ENCODE measurements at places on chromosomes 11 and 22.
A peak's percentile ranks its signal among the peaks of the same experiment; 100 is the strongest.

DNA sequence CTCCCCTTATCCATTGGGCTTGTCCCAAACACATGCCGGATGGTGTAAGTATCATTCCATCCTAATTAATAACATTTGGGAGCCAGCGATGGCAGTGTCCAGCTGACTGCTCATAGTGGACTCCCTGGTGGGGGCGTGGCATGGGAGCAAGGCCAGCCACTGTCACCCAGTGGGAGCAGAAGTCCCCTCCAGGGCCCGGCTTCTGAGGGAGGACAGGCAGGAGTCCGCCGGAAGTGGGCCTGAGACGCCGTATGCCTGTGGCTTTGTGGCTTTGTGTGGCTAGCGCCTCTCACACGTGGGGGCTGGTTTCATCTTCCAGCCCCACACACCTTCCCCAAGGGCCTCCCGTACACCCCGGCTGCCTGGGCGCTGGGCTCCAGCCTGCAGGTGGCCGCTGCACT is 124.5 kb downstream of the KCNQ1 start:
- DNase-seq = no peak

- DNase-seq = no peak
Observed at GRCh38 chr11:14578541-14578956, 58.4 kb upstream of the PSMA1 start.

DNA sequence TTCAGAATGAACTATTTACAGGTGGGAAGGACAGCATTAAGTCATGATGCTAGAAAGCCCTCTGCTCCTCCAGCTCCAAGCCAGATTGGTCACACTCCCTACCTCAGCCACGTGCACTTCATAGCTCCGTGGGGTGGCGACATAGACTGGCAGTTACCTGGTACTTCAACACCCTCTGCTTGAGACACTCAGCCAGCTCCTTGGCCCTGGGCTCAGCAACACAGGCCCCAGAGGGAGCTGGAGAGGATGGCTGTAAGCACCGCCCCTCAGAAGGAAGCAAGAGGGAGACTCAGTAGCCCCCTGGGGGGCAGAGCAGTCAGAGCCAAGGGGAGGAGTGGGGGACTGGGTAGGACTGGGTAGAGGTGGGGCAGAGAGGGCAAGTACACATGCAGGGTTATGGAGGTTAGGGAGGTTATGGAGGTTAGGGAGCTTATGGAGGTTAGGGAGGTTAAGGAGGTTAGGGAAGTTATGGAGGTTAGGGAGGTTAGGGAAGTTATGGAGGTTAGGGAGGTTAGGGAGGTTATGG is 102.1 kb upstream of the BID start:
- DNase-seq = no peak

DNA sequence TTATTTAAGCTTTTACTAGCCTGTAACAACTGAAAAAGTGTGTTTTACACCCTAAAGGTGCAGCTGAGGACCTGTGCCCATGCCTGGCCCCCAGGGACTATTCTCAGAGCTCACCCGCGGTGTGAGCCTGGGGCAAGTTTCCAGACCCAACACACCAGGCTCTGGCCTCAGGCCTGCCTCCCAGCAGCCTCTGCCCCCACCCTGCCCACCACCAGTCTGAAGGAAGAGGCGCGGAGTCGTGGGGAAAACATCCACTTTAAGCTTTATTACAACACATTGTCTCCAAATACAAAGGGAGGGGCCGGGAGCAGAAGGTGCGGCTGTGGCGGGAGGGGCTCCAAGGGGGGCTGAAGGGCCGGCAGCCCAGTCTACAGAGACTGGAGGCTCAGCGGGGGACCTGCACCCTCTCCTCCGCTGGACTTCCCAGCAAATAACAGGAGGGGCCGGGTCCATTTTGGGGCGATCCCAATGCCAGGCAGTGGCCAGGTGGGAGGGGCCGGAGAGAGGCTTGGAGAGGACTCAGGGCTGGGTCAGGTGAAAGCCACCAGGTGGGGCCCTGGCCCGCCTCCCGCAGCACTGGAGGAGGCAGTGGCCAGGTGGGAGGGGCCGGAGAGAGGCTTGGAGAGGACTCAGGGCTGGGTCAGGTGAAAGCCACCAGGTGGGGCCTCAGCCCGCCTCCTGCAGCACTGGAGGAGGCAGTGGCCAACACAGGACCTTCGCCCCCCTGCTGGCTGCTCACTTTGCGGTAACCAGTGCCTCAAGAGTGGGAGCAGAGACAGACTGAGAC is 18.1 kb downstream of the DUSP8 start:
- peak; percentile 88 for DNase-seq
